ENCODE measurements at places on chromosomes 4 and X.

GRCh38 chrX:16778545-16778944 lies 7.7 kb upstream of the TXLNG start:
- DNase-seq: no peak

GRCh38 chrX:40424259-40424658 lies 156.5 kb upstream of the ATP6AP2 start:
- no peak for DNase-seq

GRCh38 chr4:48944756-48945241 lies 38.2 kb upstream of the OCIAD2 start:
- no peak for DNase-seq

GRCh38 chr4:116122124-116122523 lies 963.3 kb downstream of the TRAM1L1 start:
- DNase-seq: no peak

DNA sequence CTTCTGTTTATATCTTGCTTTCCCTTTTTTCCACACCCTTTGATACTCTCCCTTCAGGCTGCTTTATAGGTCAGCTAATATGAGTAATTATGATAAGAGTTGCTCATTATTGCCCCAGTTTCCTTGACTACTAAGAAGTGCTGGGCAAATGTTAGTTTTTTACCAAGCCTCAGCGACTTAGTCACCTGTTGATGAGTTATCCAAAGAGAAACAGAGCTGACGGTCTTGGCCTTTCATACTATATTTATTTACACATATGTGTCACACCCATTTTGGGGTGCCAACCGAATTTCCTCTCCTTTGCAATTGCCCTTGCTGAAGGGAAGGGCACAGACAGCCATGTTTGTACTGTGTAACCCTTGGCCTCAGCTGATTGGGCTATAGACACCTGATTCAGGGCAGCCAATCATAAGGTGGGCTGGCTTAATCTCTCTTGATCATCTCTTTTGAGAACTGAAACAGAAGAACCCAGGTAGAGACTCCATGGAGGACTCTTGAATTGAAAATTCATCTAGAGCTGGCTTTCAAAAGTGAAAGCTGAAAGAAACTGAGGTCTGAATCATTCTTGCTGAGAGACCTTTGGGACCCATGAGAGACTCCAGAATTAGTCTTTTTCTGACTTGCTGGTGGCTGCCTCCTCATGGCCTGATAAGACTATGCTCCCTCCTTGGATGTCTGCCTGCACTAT lies 111.7 kb upstream of the RPS6KA3 start:
- DNase-seq: no peak

GRCh38 chr4:29467044-29467717 lies 1253.0 kb upstream of the PCDH7 start:
- DNase-seq: no peak

DNA sequence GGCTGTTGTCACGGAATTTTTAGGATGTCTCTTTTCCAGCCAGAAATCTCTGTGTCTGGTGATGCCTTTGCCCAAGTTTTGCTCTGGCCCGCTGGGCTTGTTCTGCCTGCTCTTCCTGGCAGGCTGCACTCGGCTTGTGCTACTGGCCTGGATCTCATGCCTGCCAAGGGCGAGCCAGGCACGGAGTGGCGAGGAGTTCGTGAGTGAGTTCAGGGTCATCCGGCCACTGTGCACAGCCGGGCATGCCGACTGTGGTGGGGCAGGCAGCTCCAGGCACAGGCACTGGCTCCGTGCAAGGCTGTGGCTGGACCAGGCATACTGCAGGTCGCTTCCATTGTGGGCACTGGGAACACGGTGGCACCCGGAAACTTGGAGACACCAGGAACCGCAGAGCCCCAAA lies 129.1 kb downstream of the ARHGAP10 start:
- DNase-seq: no peak

GRCh38 chr4:131603705-131604104 lies 1545.4 kb upstream of the PCDH10 start:
- DNase-seq: no peak

- DNase-seq: no peak
These were observed 18.2 kb downstream of the MRPL1 start for GRCh38 chr4:77880784-77881183.

- no peak for DNase-seq
These were observed 81.7 kb downstream of the RELL1 start for GRCh38 chr4:37604461-37604860.

DNA sequence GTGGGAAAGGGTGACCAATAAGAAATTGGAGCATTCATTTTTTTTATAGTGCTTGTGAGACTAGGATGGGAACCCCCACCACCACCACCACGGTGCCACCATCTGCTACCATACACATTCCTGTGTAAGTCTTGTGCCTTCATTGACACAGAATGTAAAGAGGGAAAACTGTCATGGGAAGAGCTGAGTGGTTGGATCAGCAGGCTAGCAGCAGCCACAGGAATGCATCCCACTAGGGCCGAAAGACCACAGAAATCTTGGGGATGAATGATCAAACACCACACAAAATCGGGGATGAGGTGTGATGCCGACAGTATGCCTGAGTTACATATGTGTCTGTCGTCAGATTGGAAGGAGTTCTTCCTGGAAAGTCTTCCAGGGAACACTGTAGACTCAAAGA lies 69.2 kb downstream of the SRPX start:
- DNase-seq: no peak

- no peak for DNase-seq
These were observed 62.9 kb downstream of the MID1IP1 start for GRCh38 chrX:38864165-38864564.

DNA sequence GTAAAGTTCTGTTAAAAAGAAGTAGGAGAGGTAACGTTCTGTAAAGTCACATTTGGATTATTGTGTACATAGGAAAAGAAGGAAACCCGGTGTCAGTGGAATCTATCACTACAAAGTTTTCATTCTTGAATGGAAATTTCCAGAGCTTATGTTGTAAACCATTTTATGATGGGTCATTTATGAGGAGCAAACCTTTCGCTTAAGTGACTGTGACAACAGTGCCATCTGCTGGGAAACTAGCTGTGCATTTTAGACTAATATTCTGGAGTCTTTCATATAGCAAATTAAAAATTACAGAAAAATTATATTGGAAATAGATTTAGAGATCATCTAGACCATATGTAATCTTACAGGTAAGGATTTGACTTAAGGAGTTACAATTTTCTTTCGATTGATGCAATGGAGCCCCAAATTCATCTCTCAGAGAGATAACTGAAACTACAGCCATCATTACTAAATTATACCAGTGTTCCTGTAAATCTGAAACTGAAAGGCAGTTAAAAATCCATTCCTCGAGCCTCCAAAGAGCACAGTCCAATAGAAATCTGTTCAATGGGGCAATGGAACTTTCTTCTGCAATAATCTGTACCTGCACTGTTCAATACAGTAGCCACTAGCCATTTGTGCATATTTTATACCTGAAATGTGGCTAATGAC lies 26.9 kb downstream of the ASB9 start:
- no peak for DNase-seq

DNA sequence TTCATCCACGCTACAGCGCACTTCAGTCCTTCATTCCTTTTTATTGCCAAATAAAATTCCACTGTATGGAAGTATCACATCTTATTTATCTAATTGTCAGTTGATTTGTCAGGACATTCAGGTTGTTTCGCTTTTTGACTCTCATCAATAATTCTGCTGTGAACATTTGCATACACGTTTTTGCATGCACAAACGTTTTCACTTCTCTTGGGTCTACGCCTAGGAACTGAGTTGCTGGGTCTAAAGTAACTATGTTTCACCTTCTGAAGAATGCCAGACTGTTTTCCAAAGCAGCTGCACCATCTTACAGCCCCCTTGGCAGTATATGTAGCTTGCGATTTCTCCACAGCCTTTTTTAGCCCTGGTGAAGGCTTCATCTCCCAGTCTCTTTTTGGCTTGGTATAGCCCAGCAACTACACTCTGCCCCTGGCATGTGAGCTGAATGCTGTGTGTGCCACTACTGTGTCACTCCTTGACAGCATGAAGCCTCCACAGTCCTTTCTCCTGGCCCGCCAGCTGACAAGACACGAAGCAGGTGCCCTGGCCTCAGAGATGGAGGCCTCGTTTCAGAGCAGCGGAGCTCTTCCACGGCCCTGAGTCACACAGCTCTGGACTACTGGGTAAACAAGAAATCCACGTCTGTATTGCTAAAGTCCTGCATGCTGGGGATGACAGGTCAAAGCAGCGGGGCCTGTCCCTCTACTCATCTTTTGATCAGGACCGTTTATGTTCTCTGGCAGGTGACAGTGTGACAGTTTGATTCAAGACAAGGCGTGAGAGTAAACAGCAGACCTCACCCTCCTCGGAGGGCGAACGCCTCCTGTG lies 75.5 kb downstream of the NSUN7 start:
- no peak for DNase-seq

GRCh38 chr4:182063651-182064050 lies 179.6 kb upstream of the TENM3 start:
- no peak for DNase-seq

DNA sequence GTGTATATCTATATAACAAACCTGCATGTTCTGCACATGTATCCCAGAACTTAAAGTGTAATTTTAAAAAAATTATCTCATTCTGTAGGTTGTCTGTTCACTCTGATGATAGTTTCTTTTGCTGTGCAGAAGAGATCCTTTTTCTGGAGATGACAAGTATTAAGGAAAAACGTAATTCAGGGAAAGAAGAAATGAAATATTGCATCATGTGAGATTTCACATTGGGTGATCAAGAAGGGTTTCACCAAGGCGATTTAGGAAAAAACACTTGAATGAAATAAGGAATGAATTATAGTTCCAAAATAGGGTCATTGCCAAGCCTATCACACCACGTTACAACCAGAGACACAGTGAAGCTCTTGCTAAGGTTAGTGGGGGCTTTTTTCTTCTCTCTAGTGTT lies 227.9 kb downstream of the HNRNPD start:
- no peak for DNase-seq

DNA sequence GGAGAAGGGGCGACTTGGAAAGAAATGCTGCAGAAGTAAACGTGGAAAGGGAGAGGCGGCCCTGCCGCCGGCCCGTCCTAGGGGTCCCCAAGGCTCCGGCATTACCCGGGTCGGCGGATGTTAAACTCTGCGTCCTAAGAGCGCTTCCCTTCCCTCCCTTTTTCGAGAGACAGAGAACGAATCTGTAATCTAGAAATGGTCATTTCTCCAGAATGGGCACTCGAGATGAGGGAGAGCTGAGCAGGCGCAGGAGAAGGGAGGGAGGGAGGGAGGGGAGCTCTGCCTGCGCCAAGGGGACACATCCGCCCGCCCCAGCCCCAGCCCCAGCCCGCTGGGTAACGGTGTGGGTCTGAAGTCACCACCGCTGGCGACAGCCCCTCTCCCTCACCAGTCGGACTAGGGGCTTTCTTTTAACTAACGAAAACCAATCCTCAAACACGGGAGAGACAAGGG lies 1.7 kb downstream of the HCFC1 start:
- no peak for DNase-seq

DNA sequence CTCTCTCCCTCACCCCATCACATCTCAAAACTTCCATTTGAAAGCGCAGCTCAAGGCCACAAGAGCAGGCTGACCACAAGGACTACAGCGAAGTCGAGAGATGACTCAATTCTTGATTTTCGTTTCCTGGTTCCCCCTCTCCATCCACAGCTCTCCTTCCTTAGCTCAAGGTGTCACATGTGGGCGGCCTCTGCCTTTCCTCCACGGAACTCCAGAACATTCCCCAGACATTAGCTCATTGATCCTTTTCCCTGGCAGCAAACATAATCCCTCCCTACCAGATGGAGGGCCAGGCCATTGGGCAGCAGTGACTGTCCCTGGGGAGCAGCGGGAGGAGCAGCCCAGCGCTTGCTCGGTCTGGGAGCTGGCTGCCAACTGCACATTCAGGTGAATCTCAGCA lies 56.3 kb downstream of the CCDC149 start:
- no peak for DNase-seq

GRCh38 chr4:4855301-4856070 lies 4.0 kb upstream of the MSX1 start:
- DNase-seq: no peak

- DNase-seq: no peak
These were observed 46.6 kb upstream of the PPP1R2C start for GRCh38 chrX:42824541-42824940.

DNA sequence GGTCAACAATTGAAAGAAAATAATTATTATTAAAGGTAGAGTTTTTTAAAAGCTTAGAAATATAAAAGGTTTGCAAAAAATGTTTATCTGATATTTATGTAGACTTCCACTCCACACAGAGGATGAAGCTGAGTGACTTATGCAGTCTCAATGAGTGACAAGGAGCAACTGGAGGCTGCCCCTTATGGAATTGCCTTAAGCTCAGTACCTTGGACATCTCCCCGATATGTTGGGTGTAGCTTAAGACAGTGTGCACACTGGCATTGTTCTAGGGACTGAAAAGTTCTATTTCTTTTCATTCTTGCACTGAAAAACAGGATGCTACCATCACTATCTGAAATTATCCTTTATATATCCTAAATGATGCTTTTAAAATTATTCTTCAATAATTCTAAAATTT lies 292.1 kb downstream of the PRDM5 start:
- no peak for DNase-seq

DNA sequence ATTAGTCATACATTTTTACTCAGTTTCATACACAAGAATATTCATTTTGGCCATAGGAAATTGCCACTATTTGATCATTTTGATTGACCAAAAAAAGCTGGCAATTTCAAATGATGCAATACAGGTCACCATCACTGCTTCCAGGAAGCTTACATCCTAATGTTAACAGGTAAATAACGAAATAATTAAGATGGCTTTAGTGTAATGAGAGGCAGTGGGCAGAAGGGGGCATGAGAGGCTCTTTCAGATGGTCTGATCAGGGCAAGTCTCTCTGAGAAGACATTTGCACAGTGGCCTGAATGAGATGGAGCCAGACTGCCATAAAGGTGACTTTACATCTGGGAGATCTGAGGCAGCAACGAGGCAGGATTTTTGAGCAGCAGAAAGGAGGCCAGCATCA lies 170.7 kb downstream of the SLIT2 start:
- no peak for DNase-seq

DNA sequence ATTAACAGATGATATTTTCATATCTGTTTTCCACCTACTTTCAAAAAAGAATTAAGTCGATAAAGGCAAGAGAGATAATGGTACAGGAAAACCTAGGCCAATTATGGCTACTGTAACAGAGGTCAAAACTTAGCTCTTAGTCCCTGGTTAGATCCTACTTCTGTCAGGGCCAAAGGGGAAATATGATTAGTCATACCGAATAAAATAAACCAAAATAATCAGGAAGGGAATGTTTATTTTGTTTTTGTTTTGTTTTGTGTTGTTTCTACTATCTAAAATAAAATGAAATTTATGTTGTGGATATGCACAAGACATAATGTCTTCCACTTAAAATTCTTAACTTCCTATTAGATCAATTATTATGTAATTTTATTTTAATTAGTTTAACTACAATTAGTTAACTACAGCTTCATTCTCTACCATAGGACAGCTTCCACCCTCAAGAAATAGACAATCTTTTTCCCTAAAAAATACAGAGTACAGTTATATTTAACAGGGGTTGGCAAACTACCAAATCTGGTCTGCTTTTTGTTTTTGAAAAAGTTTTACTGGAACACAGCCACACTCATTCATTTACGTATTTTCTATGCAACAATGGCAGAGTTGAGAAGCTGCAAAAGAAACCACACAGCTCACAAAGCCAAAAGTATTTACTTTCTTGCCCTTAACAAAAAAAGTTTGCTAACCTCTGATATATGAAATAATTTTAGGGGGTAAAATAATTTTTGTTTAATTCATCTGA lies 25.4 kb downstream of the TMEM47 start:
- DNase-seq: no peak
